ENCODE measurements at places on chromosomes 2 and 18. TPM values are rescaled to one million over a fixed set of nuclear protein-coding genes. Genes with fewer than 3 reads are reported as not detected.

DNA sequence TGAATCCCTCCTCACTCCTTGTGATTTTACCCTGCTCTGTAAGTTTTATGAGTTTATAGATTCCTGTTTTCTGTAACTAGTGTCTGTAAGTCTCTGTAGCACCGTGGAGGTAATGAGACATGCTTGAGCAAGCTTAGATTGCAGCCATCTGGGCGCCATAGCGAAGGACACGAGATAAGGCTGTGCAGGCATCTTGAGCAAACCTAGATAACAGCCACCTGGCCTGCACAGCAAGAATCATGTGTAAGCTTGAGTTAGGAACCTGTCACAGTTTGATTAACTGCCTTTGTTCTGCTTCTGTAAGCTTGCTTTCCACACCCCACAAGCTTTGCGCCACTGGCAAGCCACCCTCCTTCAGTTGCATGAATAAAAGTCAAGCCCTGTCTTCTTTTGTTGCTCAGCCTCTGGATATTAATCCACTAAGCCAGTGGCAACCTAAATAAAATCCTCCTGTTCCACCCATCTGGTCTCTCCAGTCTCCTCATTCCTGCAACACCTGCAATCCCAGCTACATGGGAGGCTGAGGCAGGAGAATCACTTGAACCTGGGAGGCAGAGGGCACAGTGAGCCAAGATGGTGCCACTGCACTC lies 270.6 kb upstream of the RGPD4 start:
- no peak for DNase-seq

GRCh38 chr18:49613641-49614151 lies 51.8 kb downstream of the LIPG start:
- no peak for DNase-seq

GRCh38 chr2:26630669-26631360 lies 10.4 kb downstream of the CIB4 start:
- no peak for DNase-seq

GRCh38 chr2:218290316-218291261 lies 1.7 kb downstream of the TMBIM1 start:
- no peak for DNase-seq

DNA sequence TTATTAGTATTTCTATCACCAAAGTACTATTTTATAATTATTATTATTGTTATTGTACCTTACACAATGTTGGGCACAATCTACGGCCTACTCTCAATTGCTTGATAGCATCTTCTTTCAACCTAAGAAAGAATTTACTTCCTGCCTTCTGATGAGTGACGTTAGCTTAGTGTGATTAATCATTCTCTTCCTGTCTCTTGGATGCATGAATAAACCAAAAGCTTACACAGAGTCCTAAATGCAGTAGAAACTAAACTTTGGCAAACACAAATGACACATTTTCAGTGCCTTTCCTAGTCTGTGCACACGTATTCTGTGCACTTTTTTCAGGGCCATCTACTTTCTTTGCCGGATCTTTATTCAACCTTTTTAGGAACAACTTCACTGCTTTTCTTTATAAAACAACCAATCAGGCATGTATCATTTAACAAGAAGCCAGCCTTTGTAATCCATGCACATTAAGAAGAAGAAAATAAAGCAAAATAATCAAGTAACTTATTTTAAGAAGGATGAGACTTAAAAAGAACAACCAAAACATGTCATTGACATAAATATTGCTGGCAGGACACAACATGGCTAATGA lies 19.1 kb downstream of the TRAK2 start:
- DNase-seq: no peak

GRCh38 chr2:237616373-237616733 lies 11.0 kb upstream of the LRRFIP1 start:
- no peak for DNase-seq

DNA sequence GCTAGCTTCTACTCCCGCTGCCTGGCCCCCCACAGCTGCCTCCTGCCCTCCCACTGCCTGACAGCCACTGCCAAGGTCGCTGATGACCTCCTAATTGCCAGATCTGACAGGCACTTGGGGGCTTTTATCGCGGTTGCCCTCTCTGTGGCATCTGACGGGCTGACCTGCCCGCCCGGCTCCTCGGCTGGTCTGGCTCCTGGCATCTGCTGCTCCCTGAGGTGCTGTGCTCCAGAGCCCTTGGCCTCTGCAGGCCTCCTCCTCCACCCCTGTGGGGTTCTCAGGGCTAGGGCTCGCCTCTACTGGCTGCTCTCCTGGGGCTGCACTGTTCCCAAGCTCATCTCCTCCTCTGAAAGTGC lies 43.1 kb downstream of the INHBB start:
- DNase-seq: no peak

The SLC8A1 gene
- 61.3 TPM for polyA plus RNA-seq

The UGT1A6 gene
- polyA plus RNA-seq: 4.3 TPM

- no peak for DNase-seq
Observed at GRCh38 chr2:112476434-112476833, 5.5 kb upstream of the TTL start.
